ENCODE measurements at places on chromosomes 13 and 19.
A peak's percentile ranks its signal among the peaks of the same experiment; 100 is the strongest.

DNA sequence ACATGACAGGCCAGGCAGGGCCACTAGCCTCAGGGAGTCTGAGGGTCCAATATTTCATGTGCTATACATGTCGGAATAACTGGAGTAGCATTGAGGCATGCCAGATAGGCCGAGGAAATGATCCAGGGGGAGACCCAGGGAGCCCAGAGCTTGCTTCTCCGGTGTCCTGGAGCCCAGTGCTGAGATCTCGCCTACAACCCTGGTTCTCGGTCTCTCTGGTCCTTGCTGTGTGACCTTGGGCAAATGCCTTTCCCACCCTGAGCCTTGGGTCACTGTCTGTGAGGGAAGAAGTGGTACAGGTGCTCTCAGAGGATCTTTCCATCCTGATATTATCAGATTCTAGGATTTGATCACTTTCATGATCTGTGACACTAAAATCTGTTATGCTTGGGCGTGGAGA is 11.3 kb downstream of the CBLC start:
- DNase-seq: no peak

GRCh38 chr13:103523858-103524257 is 457.6 kb upstream of the SLC10A2 start:
- DNase-seq: no peak

- DNase-seq: no peak
These were observed 699.0 kb downstream of the GPC5 start for GRCh38 chr13:92097337-92097903.

GRCh38 chr19:51552996-51553725 is 17.9 kb upstream of the ZNF175 start:
- peak; percentile 21 for DNase-seq

DNA sequence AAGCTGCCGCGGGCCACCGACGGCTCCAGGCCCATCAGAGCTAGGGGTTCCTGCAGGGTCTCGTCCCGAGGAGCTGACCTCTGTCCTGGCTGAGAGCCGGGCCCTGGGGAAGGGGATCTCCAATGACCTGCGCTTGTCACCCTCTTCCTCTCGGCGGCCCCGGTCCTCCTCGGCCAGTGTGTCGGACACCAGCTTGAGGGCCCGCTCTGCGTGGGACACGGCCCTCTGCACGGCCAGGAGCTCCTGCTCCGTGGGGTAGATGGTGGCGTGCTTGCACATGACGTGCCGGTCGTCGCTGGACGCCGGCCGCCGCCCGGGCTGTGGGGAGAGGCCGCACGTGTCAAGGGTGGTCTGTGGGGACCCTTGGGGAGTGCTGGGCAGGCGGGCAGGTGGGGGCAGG is 32.7 kb upstream of the MATK start:
- no peak for DNase-seq

DNA sequence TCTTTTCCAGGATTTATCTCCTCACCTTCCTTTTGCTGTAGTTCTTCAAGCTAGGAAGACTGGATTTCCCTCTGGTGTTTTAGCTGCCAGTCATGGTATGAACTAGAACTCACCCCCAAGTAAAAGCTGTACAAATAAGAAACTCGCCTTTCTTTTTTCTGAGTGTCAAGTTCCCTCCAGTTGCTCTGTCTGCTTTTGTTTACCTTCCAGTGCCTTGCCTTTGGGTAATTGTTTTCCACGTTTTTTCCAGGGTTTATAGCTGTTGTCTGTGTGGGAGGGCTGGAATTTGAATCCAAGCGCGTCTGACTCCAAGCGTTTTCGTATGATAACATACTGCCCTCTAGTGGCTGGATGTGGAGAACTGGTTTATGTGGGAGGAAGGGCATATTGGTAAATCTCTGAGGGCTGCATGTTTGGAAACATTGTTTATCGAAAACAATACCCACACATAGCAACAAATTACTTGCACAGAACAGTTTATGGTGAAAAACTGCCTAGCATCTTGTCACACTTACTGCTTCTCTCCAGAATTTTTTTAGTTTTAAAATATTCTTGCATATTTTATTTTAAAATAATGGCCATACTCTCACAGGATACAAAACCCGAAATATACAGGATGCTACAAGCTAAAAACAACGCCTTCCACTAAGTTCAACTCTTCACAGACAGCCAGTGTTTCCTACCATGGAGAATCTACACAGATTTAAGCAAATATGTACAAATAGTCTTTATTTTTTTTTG is 19.2 kb downstream of the RCN3 start:
- peak; percentile 59 for DNase-seq

GRCh38 chr13:20779405-20779804 is 5.6 kb upstream of the EEF1AKMT1 start:
- no peak for DNase-seq

- peak; percentile 23 for DNase-seq
These were observed 28.2 kb upstream of the GPI start for GRCh38 chr19:34336781-34337271.

GRCh38 chr19:4140237-4140711 is 13.2 kb upstream of the CREB3L3 start:
- DNase-seq: peak; percentile 28

DNA sequence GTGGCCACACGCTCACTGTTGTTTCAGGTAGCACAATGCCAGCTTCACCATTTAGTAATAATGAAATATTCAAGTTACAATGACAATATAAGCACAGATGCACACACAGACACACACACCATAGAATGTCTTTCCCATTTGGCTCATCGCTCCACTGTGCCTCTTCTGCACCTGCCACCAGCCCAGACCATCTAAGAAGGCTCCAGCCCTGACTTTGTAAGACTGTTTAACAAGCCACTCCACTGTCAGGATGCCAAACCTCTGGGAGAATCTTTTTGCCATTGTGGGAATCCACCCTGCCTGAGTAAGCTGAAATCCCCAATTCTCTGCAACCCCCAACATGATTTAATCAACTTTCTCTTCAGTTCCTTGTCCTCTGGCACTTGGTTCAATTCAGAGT is 60.6 kb downstream of the LHFPL6 start:
- no peak for DNase-seq

- peak; percentile 99 for DNase-seq
These were observed 9.0 kb upstream of the JUND start for GRCh38 chr19:18290302-18291018.

DNA sequence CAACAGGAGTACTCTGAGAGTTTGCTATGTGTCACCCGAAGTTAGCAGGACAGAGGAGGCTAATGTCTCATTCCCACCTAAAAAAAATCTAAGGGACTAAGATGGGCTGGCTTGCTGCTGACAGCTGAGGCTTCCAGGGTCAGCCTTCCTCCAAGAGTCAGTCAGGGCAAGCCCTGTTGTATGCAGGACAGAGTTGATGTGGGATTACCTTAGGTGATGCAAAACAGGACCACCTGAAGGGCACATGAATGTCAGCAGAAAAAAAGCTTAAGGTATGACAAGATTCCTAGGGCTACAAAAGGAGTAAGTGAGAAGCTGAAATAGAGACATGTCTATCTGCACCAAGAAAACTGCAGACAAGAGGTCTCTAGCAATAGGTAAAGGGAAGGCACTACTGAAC is 151.5 kb downstream of the NHLRC3 start:
- no peak for DNase-seq

DNA sequence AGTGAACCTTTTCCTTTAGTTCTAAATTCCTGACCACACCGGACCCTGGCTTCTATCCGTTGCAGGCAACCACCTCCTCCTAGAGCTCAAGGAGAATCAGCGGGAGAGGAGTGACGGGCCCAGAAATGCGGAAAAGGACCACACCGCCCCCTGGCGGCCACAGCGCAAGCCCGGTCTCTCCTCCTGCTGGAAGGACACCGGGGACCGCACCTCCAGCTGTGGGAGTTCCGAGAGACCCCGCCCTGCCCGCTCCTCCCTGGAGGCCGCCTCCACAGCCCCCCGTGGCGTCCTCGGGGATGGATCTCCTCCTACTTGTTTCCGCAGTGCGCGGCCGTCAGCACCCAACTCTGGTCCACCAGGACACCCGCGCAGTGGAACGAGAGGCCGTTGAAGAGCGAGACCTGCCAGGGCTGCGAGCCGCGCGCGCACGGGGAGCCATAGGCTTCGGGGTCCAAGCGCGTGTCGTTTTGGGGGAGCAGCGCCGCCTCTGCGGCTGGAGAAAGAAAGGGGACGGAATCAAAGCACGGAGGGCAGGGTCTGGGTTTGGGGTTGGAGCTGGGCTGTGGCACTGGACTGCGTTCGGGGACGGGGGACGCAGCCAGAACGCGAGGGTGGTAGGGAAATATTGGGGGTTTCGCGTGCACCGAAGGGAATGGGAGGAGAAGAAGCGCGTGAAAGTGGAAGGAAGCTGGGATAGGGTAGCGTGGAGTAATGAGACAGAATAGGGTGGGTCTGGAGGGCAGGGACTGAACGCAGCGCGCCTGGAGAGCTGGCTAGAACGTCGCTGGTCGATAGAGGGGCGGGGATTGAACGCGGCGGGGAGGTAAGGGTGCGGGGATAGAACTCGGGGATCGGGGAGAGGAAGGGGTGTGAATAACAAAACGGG is 2.5 kb downstream of the KLK10 start:
- peak; percentile 54 for DNase-seq

DNA sequence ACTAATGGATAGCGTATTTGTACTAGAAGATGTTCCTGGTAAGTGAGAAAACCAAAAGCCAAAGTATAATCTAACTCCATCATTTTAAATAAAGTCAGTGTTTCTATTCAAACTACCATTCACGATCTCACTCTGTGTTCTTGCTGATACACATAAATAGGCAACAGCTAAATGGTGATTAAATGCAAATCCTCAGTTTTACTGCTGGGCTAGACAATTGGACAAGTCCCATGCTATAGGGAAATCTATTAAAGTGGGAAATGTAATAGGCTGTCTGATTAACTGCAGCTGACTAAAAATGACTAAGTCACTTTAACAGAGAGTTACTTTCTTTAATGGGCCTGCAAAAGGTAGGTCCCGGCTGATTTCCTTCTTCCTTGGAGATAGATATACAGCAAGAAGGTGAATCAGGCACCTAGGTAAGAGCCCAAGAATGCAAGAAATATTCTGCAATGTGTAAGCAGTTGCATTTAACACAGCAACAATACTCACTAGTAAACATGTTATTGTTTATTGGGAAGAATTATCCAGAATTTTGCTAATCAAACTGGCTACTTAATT is 298.4 kb downstream of the SLITRK6 start:
- DNase-seq: no peak

GRCh38 chr13:30845297-30846214 is 60.5 kb upstream of the MEDAG start:
- no peak for DNase-seq

All from stimulated activated naive CD8-positive, alpha-beta T cell treated with anti-CD3 and anti-CD28 coated beads, Interleukin-15, amount 100 ng/mL, for 72 hours (primary cell).